ENCODE measurements at places on chromosomes 5 and 9.

- no peak for DNase-seq
Measured at GRCh38 chr9:120394058-120394669, 185.8 kb downstream of the CDK5RAP2 start.

DNA sequence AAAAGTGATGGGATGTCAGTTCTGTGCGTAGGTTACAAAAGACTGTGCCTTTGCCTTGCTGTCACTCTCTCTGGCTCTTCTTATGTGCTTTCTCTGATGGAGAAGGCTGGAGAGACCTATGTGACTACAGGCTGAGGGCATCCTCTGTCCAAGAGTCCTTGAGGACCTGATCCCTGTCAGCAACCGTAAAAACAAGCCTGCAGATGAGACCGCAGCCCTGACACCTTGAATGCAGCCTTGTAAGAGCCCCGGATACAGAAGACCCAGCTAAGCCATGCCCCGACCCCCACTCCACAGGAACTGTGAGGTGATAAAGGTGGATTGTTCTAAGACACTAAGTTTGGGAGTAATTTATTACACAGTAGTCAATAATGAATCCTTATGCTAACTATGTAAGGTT lies 32.6 kb upstream of the FRRS1L start:
- DNase-seq, result no peak

- no peak for DNase-seq
Measured at GRCh38 chr5:114977979-114978573, 191.6 kb downstream of the TRIM36 start.

- no peak for DNase-seq
Measured at GRCh38 chr5:20604992-20605391, 617.0 kb upstream of the CDH18 start.

- DNase-seq, result no peak
Measured at GRCh38 chr9:134891713-134892112, 11.1 kb downstream of the FCN2 start.

DNA sequence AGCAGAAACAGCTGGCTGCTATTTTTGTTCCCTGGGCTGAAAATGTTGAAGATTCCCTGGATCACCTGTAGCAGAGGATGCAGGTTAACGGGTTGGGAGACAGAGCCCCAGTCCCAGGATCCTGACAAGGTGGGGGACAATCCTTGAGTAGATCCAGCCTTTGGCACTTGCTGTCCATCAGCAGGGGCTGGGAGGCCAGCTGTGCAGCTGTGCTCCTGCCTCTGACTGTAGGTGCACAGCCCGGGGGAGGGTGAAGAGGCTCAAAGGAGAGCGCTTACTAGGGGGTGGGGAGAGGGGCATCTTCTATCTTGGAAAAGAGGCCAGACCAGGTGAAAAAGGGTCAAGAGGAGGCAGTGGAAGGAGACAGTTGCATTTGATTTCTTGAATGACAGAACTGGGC lies 3.5 kb upstream of the DDX41 start:
- DNase-seq, result no peak

- no peak for DNase-seq
Measured at GRCh38 chr5:122405751-122406150, 93.7 kb downstream of the SNCAIP start.

- no peak for DNase-seq
Measured at GRCh38 chr5:87138091-87138805, 129.4 kb upstream of the RASA1 start.

DNA sequence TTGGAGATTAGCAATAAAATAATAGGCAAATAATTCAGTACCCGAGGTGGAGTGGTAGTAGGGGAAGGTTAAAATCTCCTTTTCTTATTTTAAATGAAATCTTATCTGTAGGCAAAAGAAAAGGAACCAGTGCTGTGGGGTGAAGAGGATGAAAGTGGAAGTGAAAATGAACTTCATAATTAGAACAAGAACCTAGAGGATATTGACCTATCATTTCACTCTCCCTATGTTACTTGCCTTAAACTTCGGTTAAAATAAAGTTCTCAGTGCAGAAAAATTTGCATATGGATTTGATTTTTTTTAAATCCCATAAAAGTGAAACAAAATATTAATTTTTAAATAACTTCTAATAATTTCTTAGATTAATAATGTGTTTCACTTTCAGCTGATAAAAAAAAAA lies 1094.9 kb upstream of the C9orf72 start:
- no peak for DNase-seq

GRCh38 chr5:87109746-87110145 lies 157.9 kb upstream of the RASA1 start:
- no peak for DNase-seq

DNA sequence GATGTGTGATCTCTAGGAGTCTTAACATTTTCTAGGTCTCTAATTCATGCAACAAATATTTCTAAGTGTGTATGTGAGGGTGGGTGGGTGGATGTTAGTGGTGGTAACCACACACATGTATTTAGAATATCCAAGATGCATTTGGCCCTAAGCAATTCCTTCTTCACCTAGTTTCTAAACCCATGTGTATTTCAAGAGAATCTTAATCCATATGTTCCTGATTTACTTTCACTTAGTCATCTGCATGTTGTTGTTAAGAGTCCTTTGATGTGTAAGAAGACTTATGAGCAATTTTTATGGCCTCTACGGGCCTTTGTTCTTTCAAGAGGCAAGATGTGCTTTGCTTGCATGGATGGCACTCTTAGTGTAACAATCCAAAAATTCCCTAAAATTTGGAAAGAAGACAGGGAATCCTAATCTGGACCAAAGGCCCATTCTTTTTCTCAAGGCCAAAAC lies 282.6 kb downstream of the SPATA31D1 start:
- DNase-seq, result no peak

DNA sequence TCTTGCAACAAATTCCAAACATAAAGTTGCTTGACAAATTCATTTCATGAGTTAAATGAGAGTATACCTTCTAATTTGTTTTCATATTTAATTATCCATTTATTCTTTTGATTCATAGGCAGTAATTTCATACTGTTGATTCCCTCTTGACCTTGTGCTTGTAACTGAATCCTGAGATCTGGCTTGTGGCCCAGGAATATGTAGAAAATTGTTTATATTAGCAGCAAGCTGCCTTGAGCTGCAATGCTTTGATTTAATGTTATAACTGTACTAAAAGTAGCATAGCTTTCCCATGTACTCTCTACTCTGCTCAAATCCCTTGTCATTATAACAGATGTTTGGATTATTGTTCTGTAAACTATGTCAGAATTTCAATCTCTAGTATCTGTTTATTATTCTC lies 780.7 kb downstream of the NR2F1-AS1 start:
- peak; percentile 10 for DNase-seq

GRCh38 chr5:14598225-14598624 lies 16.6 kb downstream of the OTULINL start:
- no peak for DNase-seq

DNA sequence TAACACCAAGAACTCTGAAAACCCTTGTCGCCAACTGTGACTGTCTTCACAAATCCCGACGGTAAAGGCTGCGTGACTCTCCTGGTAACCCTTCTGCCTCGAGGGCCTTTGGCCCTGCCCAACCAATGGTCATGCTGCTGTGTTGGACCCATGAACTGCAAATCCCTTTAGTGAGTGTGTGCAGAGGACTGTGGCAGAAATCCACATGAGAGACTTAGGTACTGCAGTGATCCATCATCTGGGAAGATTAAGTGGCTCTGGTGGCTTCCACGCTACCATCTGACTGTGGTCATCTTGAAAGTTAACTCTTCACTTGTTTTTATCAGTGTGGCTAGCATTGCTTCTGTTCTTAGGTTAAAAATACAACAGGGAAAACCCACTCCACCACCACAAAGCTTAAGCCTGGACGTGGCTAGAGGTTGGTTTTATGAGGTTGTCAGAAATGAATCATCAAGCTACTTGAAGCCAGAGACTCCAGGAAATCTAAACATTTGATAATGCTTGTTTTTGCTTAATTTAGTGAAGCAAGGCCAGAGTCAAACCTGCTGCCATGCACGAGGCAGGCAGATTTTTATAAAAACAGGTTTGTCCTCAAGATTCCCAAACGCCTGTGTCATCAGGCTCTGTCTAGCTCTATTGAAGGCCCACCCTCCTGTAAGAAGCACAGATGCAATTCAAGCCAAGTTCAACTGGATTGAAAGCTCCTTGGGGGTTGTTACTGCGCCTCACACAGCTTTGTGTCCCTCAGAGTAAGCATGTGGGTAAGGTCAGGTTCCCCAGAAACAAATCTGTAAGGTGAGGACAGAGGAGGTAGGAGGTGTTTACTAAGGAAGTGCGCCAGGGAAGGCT lies 52.7 kb upstream of the ERCC6L2 start:
- DNase-seq, result peak; percentile 41

DNA sequence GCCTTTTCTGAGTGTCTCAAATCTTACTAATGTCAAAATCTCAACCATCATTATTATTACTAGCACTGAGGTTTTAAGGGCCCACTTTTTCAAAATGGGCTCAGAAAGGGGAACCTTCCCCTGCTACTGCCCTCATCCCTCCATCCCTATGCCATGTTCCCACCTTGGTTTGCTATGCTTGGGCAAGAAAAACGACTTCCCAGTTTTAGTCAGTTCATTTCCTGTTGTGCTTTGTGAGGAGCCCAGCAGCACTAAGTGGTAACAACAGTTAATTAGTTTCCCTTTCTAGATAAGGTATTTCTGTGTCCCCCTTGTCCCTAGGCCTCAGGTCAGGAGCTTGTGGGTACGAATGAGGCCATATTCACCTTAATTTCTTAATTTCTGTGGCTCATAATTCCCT lies 595.2 kb downstream of the RAB3C start:
- DNase-seq, result no peak

DNA sequence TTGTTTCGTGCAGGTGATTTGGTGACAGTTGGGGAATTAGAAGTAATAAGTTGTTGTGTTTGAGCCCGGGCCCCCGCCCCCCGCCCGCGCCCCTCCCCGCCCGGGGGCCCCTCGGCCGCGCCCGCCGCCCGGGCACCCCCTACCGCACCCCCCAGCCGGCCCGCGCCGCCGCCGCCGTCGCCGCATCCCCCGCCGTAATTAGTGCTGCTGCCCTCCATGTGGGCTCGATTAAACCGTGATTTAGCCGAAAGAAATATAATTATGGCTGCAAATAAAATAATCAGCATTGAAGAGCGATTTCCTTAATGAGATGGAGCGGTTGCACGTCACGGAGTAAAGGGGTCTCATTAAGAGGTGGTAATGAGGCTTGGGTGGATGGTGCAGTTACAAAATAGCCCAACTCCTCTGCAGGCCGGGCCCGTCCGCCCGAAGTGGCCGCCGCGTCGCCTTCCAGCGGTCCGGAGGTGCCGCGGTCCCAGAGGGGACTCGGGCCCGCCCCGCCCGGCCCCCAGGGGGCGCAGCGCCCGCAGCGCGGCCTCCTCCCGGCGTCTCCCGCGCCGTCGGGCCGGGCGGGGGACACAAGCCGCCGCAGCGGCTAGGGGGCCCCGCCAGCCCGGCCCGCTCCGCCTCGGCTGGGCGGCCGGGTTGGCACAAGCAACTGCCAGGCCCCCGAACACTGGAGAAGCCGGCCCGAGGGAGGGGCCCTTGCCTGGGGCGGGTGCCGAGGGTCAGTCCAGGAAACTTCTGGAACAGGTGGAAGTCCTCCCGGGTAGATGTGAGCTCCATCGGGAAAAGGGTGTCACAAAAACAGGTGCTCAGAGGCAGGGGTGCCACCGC lies 6.9 kb upstream of the OTP start:
- peak; percentile 86 for DNase-seq

- DNase-seq, result no peak
Measured at GRCh38 chr5:81156732-81157131, 76.4 kb upstream of the CKMT2 start.
